A172 (cell line): ENCODE measurements at places on chromosomes 4 and X. TPM values are rescaled to one million over a fixed set of nuclear protein-coding genes. Genes with fewer than 3 reads are reported as not detected.

Gene MAB21L2
- not detected in 2 replicates for total RNA-seq

Gene ANXA3
- total RNA-seq: 135 and 189 TPM in 2 replicates

Gene SNCA
- not detected in 2 replicates for total RNA-seq

Gene GAGE12H
- total RNA-seq: not detected in 2 replicates

Gene AFM
- total RNA-seq: not detected in 2 replicates

Gene KANTR
- total RNA-seq: 4.4 and 6.0 TPM in 2 replicates

Gene PPA2
- total RNA-seq: 78.4 and 79.7 TPM in 2 replicates

Gene PNCK
- 0.48 and 2.7 TPM in 2 replicates for total RNA-seq

Gene SUPT20HL2
- not detected in 2 replicates for total RNA-seq

Gene ACE2
- not detected in 2 replicates for total RNA-seq

Gene HSD17B13
- total RNA-seq: 0.10 TPM in 1 of 2 replicates, not detected in the other

DNA sequence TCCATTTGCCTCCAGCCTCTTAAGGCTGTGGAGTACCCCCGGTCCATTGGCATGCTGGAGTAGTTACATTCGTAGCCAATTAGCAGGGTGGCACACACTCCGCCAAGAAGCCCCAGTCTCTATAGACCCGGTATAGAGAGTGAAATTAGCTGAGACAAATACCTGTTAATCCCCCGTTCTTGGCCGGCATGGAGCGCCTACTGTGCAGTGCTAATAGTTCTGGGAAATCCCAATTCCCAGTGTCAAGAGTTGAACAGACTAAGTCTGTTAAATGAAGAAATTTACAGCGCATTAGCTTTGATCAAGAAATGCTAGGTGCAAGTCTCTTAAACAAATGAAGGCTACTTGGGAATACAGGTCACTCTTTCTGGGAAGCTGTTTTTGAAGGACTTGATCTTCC, 127.8 kb upstream of the ARX start:
- no peak for DNase-seq

GRCh38 chrX:97556359-97556758, 672.7 kb downstream of the RPA4 start:
- DNase-seq: no peak

- peak; percentile 82 for DNase-seq
These were observed 558.9 kb downstream of the SPOCK3 start for GRCh38 chr4:166675411-166675810.

GRCh38 chr4:104596189-104596588, 101.5 kb upstream of the CXXC4 start:
- no peak for DNase-seq

- DNase-seq: no peak
These were observed 66.9 kb downstream of the TAB3 start for GRCh38 chrX:30822068-30822681.

DNA sequence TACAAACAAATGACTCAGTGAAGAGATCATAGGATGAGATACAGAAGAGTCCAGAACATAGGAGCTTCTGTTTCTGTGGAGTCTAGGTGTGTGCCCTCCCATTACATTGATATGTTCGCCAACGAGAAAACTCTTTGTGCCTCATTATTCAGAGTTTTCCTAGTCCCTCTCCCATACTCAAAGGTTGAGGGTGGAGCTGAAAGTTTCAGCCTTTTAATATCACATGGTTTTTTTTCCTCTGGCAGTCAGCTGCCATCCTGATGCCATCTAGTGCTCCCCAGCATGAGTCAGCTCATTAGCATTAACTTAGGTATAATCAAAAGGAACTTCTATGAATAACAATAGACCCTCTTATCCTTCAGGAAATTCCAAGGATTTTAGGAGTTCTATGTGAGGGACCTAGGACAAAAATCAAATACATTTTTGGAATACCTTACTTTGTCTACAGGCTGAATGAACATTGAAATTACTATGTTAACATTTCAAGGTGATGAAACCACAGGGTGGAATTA, 559.6 kb upstream of the AMOT start:
- DNase-seq: peak; percentile 54

GRCh38 chrX:39163581-39164126, 362.4 kb downstream of the MID1IP1 start:
- DNase-seq: no peak

DNA sequence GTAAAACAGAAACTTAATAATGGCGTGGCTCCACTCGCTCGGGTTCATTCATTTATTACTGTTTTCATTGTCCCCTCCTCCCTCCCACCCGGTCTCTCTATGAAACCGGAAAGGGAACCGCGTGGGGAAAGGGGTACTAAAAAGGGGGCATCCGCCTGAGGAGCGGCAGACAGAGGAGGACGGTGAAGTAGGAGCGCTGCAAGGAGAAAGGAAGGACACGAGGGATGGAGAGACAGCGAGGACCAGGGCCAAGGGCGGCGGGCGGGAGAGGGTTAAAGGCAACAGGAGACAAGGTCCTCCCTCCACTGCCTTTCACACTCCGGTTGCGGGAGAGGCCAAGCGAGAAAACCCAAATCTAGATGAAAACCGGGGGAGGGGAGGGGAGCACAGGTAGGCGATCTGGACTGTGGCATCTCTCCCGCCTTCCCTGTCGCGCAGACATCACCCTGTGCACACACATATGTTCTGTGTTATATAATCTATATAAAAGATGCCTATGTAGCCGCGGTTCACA, 829 bp downstream of the ELOVL6 start:
- peak; percentile 13 for DNase-seq

GRCh38 chr4:52096048-52096447, 44.9 kb downstream of the SPATA18 start:
- DNase-seq: no peak

GRCh38 chr4:89482926-89483595, 175.5 kb upstream of the GPRIN3 start:
- peak; percentile 37 for DNase-seq

- DNase-seq: no peak
These were observed 41.3 kb downstream of the HTT start for GRCh38 chr4:3115637-3116270.

DNA sequence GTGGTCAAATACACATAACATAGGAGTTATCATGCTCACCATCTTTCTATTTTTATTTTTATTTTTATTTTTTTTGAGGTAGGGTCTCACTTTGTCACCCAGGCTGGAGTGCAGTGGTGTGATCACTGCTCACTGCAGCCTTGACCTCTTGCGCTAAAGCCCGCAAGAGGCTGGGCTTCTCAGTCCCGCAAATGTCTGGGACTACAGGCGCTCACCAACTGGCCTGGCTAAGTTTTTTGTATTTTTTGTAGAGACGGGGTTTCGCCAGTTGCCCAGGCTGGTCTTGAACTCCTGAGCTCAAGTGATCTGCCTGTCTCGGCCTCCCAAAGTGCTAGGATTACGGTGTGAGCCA, 295 bp upstream of the TLR10 start:
- DNase-seq: no peak

GRCh38 chr4:118765399-118765798, 70.5 kb downstream of the SEC24D start:
- peak; percentile 93 for DNase-seq

- DNase-seq: no peak
These were observed 52.1 kb downstream of the ABLIM2 start for GRCh38 chr4:8106451-8107025.

- DNase-seq: peak; percentile 47
These were observed 29.7 kb downstream of the BMX start for GRCh38 chrX:15530318-15530717.

DNA sequence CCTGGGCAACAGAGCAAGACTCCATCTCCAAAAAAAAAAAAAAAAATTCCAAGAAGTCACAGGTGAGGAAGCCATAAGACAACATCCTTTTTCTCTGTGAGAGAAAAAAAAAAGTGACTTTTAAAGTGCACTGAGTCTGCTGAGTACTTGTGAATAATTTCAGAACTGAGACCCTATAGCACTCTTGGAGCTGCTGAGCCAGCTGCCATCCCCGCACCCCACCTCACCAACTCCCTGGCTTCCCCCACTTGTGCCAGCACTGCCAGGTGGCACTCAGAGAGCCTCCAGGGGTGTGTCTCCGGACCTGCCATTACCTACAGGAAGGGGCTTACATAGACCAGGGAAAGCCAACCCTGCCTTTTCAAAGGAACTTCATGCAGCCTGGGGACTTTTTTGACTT, 39.2 kb upstream of the HS3ST1 start:
- no peak for DNase-seq

- no peak for DNase-seq
These were observed 28.3 kb upstream of the DYNLT3 start for GRCh38 chrX:37875675-37876074.

GRCh38 chr4:139526928-139527327, 29.1 kb downstream of the SETD7 start:
- no peak for DNase-seq

DNA sequence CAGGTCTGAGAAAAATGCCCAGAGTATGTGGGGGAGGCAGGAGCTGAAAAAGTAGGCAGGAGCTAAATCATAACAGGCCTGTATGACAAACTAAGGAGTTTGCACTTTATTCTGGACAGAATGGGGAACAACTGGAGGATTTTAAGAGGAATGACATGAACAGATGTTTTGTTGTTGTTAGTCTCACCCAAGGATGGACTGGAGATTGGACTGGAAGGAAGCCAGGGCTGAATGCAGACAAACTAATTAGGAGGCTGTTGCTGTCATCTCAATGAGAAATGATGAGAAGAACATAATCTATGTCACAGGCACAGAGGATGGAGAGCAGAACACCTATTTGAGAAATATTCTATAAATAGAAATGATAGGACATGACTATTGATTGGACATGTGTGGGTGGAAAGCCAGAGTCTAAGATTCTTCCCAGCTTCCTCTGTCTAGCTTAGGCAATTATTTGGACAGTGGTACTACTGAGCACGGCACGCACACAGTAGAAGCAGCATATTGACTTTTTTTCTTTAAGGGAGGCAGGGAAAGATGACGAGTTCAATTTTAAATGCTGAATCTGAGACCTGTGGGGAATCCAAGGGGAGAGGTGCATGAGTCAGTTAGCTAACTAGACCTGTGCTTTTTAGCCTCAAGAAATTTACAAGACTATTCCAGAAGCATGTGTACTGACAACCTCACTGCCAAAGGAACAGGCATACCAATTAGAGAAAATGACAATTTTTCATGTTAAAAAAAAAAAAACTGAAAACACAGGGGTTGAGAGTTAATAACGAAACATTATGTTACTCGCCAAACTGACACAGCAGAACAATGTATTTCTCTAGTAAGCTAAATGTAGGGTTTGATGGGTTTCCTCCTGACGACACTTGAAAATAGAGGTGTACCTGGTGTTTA, 963 bp upstream of the USO1 start:
- DNase-seq: no peak

- DNase-seq: no peak
These were observed 71.8 kb downstream of the FAM193A start for GRCh38 chr4:2608291-2608690.

DNA sequence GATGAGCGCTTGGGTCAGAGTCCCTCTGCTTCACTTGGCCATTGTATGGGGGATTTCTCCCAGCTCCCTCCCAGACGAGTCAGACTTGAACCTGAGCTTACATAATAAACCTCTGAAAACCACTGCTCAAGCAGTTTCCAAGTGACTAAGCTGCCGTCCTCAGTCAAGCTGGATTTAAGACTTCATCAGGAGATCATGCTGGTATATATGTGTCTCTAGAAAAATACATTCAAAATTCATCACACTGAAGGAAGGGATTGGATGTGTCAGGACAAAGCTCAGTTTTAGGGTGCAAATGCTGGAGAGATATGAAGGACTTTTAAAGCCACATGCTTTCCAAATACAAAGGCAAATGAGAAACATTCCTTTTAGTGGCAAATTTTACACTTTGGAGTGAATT, 114.3 kb downstream of the QDPR start:
- DNase-seq: no peak

DNA sequence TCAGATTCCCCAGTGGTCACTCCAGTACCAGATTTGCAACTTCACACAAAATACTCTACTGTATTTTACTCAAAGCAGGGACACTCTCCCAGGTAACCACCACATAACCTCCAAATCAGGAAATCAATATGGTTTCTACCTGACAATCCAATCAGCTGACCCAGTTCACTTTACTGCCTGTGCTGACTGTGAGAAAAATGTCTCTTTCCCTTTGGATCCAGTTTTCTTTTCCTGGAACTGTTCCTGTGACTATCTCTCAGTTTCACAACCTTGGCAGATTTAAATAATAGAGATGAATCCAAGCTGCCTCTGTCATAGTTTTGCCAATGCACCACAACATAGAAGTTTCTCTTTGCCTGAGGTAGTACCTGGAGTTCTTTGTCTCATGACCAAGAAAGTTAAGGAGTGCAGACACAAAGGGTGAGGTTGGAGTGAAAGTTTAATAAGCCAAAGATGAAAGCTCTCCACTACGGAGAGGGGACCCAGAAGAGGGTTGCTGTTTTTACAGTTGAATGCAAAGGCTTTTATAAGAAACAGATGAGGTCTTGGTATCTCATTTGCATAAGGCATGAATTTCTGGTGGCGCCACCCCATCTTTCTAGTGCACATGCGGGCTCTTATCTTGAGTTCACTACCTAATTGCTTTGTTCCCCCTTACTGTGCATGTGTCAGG, 29.7 kb upstream of the IL9R start:
- no peak for DNase-seq

DNA sequence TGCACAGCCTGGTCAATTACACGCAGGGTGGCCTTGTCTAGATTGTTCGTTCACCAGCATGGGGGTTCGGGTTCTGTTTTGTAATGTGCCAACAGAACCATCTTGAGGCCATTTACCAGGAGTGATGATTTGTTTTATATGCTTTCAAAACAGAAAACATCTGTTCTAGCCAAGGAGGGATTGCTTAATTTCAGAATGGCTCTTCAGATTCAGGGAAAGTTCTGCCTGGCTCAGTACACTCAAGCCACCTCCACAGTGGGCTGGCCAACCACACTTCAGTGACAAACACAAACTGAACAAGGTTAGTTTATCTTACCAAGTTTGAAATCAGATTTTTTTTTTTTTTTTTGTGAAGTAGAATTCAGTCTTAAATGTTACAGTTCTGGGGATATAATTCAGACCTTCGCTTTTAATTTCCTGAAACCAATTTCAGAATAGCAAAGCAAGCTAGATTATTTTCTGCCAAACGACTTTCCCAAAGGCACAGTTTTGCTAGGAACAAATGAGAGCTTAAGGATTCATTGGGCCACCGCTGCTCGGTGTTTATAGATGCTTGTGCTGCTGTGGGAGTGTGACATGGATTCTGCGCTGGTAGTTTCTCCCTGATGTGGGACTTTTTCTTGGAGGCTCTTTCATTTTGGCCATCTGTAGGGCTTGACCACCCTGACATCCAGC, 23.4 kb downstream of the SMS start:
- no peak for DNase-seq

DNA sequence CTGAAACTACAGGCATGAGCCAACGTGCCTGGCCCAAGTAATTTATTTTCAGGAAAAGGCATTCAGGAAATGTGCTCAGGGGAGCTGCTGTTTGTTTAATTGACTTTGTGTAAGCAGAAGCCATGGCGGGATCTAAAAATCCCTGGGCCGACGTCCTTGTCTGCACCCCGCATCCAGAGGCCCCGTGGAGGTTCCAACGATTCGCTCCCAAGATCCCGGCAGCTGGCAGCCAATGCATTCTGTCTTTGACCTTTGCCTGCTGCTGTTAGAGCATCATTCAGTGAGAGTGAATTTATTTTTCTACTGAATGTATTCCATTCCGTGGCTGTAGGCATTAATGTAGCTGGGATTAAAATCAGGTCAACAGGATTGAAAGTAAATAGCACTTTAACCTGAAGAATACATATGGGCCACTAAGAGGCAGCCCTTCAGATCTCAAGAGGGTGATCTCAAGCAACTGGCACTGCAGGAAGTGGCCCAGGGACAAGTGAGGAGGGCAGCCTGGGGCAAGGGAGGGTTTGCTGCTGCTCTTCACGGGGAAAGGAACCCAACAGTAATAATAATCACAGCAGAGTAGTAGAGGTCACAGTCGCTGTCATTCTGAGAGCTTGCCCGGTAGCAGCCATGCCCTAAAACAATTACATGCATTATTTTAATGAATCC, 75.2 kb downstream of the PSAPL1 start:
- DNase-seq: no peak

- no peak for DNase-seq
These were observed 140.5 kb upstream of the RAPGEF2 start for GRCh38 chr4:158962393-158962792.
